ENCODE measurements at places on chromosomes 1 and 21.

- DNase-seq: no peak
Measured at GRCh38 chr1:108591466-108591865, 31.6 kb downstream of the EEIG2 start.

- no peak for DNase-seq
Measured at GRCh38 chr1:47249755-47250154, 17.7 kb upstream of the TAL1 start.

DNA sequence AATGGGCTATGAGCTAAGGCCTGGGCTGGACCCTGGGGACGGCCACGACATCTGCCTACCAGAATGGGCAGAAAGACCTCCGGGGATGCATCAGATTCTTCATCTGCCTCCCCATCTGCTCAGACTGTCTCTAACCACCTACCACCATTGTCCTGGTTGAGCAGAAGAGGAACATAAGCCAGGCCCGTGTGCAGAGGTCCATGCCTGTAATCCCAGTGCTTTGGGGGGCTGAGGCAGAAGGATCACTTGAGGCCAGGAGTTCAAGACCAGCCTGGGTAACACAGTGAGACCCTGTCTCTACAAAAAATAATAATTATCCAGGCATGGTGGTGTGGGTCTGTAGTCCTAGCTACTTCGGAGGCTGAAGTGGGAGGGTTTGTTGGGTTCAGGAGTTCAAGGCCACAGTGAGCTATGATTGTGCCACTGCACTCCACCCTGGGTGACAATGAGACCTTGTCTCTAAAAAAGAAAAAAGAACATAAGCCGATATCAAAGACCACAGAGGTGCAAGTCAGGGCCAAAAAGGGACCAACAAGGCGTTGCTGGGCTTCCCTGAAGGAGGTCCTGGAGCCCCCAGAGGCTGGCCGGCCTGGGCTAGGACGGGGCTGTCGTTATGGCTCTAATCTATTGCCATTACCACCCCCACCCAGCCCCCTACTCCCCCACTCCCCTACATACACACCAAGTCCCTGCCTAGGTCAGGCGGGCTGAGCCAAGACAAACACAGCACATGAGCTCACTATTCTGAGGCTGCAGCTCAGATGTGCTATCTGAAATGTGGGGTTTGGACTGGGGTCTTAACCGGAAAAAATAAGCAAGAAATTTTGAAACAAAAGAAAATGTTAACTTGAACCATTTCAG lies 239.2 kb upstream of the RAB4A start:
- no peak for DNase-seq

DNA sequence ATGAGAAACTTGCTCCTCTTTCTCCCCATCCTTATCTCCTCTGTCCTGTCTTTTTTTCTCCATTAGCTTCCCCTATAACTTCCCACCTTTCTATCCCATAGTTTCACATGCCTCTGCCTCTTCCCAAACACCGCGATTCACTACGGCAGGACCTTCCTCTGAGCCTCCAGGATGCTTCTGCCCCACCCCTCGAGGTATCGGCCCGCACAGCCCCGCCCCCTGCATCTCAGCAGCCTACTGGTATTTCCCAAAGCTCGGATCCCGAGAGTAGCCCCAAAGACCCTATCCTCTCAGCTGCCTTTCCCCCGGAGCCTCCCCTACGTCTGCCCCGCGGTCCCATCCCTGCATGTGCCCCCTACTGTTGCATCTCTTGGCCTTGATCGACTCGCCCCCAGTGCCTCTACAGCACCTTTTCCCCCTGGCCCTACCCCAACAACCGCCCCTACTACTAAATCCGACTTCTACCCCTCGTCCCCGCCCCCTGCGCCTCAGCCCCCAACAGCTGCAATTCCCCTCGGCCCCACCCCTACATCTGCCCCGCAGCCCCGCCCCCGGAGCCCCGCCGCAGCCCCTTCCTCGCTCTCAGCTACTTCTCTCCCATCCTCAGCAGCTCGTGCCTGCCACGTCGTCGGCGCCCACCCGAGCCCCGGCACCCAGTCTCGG lies 512 bp downstream of the PIAS3 start:
- peak; percentile 42 for DNase-seq

DNA sequence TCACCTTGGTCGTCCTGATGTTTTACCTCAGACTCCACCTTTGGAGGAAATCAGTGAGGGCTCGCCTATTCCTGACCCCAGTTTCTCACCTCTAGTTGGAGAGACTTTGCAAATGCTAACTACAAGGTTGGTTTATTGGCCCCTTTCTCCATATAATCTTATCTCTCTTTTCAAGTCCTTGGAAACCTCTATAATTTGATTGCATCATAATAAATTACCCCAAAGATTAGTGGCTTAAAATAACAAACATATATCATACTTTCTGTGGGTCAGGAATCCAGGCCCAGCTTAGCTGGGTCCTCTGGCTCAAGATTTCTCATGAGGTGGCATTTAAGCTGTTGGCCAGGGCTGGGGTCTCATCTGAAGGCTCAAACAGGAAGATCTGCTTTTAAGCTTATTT lies 12.1 kb upstream of the PSMD4 start:
- DNase-seq: no peak

DNA sequence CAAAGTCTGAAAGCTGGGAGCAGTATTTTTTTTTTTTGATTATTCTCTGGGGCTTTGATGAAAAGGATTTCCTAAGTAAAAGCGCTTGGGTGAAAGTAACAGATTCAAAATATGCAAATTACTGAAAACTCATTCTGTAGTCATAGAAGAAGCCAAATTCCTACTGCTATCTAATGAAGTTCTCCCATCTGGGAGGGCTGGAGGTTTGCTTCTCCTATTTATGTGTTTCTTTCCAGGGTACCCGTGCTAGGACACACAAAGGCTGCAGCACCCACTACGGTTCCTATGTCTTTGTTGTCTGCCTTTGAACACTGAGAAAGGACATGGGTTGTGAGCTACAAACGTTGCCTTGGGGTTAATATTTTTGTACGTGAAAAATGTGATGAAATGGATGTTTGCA lies 324.7 kb upstream of the KAZN start:
- no peak for DNase-seq

DNA sequence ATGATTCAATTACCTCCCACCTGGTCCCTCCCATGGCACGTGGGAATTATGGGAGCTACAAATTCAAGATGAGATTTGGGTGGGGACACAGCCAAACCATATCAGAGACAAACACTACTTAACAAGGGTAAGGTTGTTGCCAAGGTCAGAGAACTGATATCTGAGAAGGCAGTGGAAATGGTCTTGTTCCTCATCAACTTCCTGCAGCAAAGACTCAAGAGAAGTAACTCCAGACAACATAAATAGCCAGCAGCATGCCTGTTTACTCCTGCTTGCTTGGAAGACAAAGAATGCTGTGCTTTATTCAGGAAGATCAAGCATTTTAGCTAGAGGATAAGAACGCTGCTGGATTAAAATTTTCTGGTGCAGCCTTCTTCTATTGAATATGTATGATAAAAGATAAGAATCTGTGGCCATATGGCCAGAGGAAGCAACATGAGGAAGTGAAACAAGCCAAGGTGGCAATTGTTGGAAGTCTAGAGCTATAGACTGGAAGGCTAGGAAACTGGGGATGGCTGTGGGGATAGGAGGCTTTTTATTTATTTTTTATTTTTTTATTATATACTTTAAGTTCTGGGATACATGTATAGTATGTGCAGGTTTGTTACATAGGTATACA lies 36.4 kb downstream of the DDAH1 start:
- no peak for DNase-seq

- DNase-seq: no peak
Measured at GRCh38 chr1:117467336-117467735, 100.1 kb downstream of the MAN1A2 start.

DNA sequence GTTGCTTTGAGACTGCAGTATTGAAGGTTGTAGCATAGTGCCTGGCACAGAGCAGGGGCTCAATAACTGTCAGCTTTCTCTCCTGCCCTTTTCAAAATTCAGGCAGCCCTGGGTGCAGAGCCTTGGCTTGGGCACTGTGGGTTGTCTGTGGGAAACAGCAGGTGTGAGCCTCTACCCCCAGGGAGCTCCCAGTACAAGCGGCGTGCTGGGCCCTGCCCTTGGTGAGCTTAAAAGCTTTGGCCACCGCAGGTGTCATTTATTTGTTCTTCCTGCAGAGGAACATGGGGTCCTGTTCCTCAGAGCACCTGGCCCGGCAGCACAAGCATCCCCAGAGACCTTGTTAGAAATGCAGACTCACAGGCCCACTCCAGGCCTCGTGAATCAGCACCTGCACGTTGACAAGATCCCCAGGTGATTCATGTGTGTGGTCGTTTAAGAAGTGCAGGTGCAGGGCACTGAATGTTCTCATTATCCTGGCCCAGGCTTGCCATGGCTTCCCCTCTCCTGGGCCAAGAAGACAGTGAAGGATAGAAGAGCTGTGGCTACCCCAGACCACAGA lies 29.9 kb upstream of the IGSF21 start:
- no peak for DNase-seq

GRCh38 chr1:221543529-221544120 lies 198.3 kb downstream of the DUSP10 start:
- DNase-seq: no peak

- no peak for DNase-seq
Measured at GRCh38 chr1:69139007-69139406, 428.7 kb upstream of the LRRC7 start.

DNA sequence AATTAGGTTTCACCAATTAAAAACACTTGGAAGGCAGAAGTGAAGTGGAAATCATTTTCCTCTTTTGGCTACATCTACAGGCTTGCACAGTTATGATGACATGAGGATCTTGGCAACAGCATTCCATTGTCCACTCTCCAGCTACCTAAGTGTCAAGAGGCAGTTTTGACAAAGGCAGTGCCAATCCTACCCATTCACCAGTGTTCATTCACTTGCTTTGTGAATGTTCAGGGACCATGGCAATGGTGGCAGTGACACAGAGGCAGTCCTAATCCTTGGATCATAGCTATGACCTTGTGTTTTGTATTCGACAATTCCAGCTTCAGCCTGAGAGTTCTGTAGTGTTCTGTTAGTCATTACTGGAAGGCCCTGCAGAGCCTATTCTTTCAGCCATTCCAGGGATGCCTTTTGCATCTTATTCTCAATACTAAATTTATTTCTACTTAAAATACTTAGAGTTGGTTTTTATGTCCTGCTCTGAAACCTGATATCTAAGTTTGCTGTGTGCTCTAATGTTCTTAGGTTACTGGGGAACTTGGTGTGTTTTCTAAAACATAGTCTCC lies 36.7 kb downstream of the CRB1 start:
- DNase-seq: no peak

- DNase-seq: no peak
Measured at GRCh38 chr1:30305061-30305460, 418.3 kb downstream of the MATN1 start.

GRCh38 chr1:103211073-103211472 lies 102.8 kb upstream of the COL11A1 start:
- DNase-seq: no peak

DNA sequence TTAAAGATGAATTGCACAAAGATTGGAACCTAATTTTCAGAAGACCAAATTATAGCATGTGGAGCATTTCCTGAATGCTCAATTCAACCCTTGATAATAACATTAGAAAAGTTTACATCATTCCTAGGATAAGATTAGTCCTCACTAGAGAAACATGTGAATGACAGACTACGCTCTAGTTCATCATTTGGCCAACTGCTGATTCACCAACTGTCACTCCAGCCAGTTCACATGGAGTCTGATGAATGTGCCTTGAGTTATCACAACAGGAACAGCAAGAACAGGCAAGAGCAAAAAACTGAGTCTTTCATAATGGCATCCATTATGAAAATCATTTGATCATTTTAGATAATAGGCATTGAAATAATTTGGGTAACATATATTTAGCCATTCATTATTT lies 415.9 kb downstream of the PTPRC start:
- DNase-seq: no peak

DNA sequence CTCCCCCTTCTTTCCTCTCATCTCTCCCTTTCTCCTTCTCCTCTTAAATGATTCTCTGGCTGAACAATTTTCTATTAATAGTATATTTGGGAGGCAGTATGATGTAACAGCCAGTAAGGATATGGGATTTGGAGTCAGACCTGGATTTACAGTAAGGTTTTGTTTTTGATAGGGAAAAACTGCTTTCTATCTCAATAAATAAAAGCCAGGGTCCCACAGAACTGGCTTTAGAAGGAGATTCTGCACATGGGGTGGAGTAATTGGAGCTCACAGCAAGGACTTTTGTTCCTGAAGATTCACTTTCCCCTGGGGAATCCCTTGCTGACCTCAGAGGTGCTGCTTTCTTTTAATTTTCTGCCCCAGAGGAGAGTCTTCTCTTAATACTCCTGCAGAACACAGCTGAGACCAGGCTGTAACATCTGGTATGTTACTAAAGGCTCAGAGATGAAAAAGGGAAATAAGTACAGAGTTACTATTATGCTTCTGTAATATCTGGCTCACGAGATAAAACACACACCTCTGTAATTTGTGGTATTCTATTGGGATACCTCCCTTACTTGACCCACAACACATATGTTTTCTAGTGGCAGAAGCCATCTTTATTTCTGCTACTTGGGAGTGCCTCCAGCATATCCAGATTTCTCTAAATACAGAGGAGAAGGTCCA lies 13.4 kb downstream of the EPB41 start:
- no peak for DNase-seq

- DNase-seq: no peak
Measured at GRCh38 chr1:150126811-150127210, 22.9 kb upstream of the PLEKHO1 start.

- DNase-seq: no peak
Measured at GRCh38 chr1:112603012-112603411, 15.9 kb downstream of the ST7L start.

DNA sequence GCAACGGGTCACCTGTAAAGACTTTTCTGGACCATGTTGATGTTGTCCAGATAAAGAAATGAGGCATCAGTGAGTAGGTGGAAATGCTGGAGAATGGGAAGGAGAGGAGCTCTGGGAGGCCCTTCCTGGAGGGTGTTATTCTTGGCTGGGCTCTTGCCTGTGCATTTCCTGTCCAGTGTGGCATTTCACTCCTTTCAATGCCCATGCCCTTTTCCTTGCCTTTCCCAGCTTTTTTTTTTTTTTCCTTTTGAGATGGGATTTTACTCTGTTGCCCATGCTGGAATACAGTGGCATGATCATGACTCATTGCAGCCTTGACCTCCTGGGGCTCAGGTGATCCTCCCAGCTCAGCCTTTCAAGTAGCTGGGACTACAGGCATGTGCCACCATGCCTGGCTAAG lies 11.8 kb downstream of the NOS1AP start:
- DNase-seq: no peak

GRCh38 chr1:69649383-69649990 lies 81.8 kb downstream of the LRRC7 start:
- DNase-seq: no peak

GRCh38 chr1:205950280-205950679 lies 7.0 kb upstream of the SLC26A9 start:
- DNase-seq: peak; percentile 26

- DNase-seq: no peak
Measured at GRCh38 chr1:228061411-228062084, 21.0 kb upstream of the ARF1 start.

DNA sequence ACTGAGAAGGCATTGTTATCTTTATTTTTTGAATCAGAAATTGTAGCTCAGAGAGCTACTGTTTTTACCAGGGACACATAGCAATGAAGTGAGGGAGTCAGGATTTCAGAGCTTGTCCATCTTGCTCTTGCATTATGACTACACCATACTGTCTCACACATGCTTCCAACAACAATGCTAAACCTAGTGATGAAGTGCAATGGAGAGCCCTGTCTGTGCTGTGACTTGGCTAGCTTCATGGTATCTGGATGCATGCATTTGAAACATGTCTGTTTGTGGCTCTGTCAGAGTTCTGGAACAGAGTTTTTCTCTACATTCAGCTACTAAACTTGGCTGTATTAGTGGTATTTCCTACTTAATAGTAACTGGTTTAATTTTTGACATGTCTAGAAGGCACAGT lies 7.0 kb downstream of the PLPPR4 start:
- no peak for DNase-seq

All from dorsolateral prefrontal cortex (tissue), 122 donors.